ENCODE measurements at places on chromosomes 2 and 18. TPM values are rescaled to one million over a fixed set of nuclear protein-coding genes. Genes with fewer than 3 reads are reported as not detected.
A peak's percentile ranks its signal among the peaks of the same experiment; 100 is the strongest.

DNA sequence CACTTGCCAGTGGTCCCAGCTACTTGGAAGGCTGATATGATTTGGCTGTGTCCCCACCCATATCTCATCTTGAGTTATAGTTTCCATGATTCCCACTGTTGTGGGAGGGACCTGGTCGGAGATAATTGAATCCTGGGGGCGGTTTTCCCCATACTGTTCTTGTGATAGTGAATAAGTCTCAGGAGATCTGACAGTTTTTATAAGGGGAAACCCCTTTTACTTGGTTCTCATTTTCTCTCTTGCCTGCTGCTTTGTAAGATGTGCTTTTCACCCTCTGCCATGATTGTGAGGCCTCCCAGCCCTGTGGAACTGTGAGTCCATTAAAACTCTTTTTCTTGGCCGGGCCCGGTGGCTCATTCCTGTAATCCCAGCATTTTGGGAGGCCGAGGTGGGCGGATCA, 265.4 kb upstream of the SPOPL start:
- H3K4me3 ChIP-seq = no peak overlapping the region
- peaks cover 36% of the 10 kb centered on the region for H3K4me1 ChIP-seq
- H3K36me3 ChIP-seq = peaks cover 5% of the 10 kb centered on the region

- no peak overlapping the region for H3K27ac ChIP-seq
- H3K27me3 ChIP-seq = no peaks in the 10 kb centered on the region
- H3K4me3 ChIP-seq = no peak overlapping the region
Measured at GRCh38 chr2:196177124-196177523, 5.7 kb upstream of the STK17B start.

PKDCC gene
- 164 TPM for total RNA-seq

DNA sequence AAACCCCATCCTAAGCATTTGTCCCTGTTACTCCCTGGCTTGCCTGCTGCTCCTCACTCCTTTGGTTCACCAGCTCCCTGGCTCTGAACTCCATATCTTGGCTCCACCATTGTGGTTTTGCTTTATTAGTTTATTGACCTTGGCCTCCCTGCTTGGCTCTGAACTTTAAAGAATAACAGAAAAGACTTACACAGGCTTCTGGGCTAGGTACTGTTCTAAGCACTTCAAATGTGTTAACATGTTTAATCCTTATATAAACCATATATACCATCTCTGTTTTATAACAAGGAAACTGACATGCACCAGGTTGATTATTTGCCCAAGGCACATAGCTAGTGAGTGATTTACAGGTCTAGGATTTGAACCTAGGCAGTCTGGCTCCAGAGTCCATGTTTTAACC, 149.7 kb upstream of the CAPN13 start:
- H3K4me3 ChIP-seq = no peak overlapping the region
- no peak overlapping the region for H3K27ac ChIP-seq
- H3K4me1 ChIP-seq = no peaks in the 10 kb centered on the region
- H3K36me3 ChIP-seq = no peaks in the 10 kb centered on the region
- peaks cover 8% of the 10 kb centered on the region for H3K27me3 ChIP-seq

LIMS1 gene
- total RNA-seq = 101 TPM

DNA sequence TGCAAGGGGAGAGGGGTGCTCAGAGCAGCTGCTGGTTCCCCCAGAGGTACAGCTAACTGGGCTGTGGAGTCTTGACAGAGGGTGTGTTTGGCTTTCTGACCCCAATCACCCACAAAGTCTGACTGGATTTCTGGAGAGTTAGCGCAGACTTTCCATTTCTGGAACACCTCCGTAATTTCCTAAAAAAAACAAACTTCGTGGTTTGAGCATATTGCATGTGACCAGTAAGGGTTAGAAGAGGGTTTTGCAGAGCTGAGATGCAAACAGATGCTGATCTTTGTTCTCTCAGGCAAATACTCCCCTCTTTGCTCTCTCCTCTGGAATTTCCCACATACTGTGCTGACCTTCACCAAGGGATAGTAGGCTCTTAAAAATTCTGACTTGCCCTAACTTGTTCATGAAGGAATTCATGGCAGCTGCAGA, 44.5 kb upstream of the TMEM247 start:
- H3K36me3 ChIP-seq = peaks cover 1% of the 10 kb centered on the region
- H3K27me3 ChIP-seq = no peaks in the 10 kb centered on the region
- peak overlapping the region; percentile 66 for H3K27ac ChIP-seq

- peak overlapping the region; percentile 36 for H3K27ac ChIP-seq
- DNase-seq = no peak
- peaks cover 10% of the 10 kb centered on the region for H3K36me3 ChIP-seq
- H3K27me3 ChIP-seq = no peaks in the 10 kb centered on the region
Measured at GRCh38 chr18:13455960-13456481, 237.5 kb downstream of the LDLRAD4 start.

DNA sequence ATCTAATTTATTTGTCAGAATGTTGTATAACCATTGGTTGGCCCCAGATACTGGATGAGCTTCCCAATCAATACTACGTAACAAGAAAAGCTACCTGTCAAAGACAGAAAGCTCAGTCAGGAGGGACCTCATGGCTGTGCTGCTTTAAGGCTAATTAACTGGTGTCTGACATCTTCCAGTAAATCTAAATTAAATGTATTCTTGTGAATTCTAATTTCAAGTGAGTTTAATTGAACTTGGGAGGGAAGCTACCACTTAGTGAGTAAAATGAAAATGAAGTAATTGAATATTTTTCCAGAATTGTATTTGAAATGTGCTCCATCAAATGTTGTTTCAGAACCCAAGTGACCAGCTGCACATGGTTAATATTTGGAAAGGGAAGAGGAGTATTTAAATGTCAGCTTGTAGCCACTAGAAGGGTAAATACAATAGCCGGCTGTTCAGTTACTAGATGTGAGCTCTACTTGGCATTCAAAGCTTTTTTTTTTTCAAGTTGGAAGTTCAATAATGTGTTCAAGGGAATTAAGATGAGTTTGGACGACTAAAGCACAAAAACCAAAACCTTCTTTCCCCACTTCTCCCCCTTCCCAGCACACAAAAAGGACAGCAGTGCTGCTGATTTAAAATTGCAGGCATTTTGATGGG, 62.0 kb downstream of the GPR39 start:
- no peak for DNase-seq
- H3K36me3 ChIP-seq = no peaks in the 10 kb centered on the region
- no peak overlapping the region for H3K27ac ChIP-seq
- H3K4me1 ChIP-seq = no peaks in the 10 kb centered on the region
- no peak overlapping the region for H3K4me3 ChIP-seq

DNA sequence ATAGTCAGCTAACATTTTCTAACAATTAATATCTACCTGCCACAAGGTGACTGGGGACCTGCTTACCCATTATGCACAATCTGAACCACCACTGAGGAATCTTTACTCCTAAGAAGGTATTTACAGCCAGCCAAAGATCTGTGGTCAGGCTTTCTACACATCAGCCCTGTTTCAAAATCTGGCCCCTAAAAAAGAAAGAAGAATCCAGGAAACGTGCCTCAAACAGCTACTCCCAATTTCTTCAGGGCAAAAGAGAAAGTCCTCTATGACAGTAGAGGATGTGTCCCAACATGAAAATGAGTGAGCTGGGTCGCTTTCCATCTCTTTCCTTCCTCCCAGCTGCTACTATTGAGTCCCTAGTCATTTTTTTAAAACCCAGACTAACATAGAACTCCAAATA, 79.5 kb downstream of the EPB41L3 start:
- no peak for DNase-seq
- H3K27me3 ChIP-seq = no peaks in the 10 kb centered on the region
- no peak overlapping the region for H3K4me3 ChIP-seq

- peak; percentile 81 for DNase-seq
- no peaks in the 10 kb centered on the region for H3K36me3 ChIP-seq
- no peaks in the 10 kb centered on the region for H3K27me3 ChIP-seq
- H3K4me1 ChIP-seq = peaks cover 17% of the 10 kb centered on the region
- peak overlapping the region; percentile 47 for H3K4me3 ChIP-seq
- H3K27ac ChIP-seq = no peak overlapping the region
Measured at GRCh38 chr2:238238766-238239542, 884 bp downstream of the HES6 start.

DNA sequence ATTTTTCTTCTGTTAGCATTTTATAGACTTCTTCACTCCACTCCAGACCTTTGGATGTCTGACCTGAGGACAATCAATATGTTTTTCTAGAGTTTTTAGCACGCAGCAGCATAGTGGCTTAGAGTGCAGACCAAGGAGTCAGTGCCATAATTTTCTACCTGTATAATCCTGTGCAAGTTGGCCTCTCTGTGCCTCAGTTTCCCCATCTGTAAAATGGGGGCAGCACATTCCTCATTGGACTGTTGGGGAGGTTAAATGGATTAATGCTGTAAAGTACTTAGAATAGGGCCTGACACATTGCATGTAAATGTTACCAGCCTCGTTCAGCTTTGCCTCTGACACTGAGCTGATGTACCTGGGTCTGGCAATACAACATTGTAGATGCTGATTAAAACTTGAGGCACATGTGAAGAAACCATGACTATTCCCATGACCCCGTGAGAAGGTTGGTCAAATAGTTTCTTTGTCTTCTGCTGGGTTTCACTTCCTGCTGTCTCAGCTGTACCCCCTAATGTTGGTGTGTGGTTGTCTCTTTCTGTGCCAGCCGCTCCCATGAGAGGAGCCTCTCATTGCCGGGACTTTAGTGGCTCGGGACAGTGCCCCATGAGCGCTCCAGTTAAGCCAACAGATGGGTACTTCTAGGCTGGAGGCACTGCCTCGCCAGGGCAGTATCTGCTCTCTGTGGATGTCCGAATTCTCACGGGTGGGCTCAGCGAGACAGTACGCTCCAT, 125.3 kb downstream of the SH3RF3 start:
- peaks cover 73% of the 10 kb centered on the region for H3K4me1 ChIP-seq
- peaks cover 4% of the 10 kb centered on the region for H3K36me3 ChIP-seq
- DNase-seq = no peak

CCBE1 gene
- total RNA-seq = 1.8 TPM

C1GALT1C1L gene
- total RNA-seq = not detected

- no peak overlapping the region for H3K4me3 ChIP-seq
- H3K4me1 ChIP-seq = peaks cover 15% of the 10 kb centered on the region
- no peak overlapping the region for H3K27ac ChIP-seq
- no peaks in the 10 kb centered on the region for H3K36me3 ChIP-seq
- no peaks in the 10 kb centered on the region for H3K27me3 ChIP-seq
Measured at GRCh38 chr2:4895371-4895770, 796.8 kb upstream of the SOX11 start.

UGT1A9 gene
- total RNA-seq = not detected

DNA sequence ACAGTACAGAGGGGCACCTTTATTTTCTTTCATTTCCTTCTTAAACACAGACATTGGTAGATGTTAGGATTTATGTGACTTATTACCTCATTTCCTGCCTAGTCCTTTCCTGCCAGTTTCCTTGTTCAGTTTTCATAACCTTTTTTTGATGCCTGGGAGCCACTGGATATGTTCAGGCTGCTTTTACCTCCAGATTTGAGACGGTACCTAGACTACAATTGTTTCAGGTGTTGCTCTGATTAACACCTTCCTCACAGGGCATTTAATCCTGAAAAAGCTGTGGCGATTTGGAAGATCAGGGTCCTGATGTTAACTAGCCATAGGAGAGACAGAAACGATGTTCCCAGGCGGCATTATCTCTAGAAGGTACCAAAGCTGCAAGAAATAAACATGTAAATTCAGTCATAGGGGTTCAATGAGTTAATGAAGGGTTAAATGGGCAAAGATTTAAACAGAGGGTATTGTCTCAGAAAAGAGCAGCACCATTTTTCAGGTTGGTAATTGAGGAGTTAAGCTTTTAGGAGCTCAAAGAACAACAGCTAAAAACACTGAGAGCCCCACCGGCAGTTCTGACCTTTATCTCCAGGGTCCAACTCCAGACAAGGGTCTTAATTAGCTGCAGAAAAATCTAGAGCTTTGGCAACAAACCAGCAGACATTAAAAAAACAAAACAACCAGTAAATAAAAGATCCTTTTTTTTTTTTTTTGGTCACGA, 93.3 kb downstream of the HRH4 start:
- no peak overlapping the region for H3K4me3 ChIP-seq
- H3K36me3 ChIP-seq = no peaks in the 10 kb centered on the region
- peaks cover 13% of the 10 kb centered on the region for H3K4me1 ChIP-seq
- DNase-seq = no peak

LIMS4 gene
- total RNA-seq = 3.3 TPM

DNA sequence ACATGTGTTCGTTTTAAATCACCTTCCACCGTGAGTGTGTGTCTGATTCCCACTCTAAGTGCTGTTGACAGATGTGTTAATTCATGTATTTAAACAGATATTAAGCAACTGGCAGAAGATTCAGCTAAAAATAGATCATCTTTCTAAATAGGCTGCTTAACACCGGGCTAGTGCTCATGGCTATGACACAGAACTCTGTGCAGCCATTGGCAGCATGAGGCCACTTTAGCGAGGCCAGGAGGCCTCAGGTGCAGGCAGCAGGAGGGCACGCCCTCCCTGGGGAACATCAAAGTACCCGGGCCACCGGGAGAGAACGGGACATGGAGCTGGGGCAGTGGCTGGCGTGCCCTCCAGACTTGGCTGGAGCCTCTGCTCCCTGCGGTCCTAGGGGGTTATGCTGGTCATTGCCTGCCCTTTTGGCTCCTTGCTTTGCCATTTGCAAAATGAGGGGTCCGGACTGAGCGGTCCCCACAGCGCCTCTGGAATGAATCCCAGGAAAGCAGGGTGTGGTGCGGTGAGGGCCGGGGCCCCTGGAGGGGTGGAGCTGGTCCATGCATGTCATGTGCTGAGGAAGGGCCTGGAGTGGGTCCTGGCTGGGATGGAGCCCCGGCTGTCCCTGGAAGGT, 62.8 kb upstream of the HDAC4 start:
- no peaks in the 10 kb centered on the region for H3K27me3 ChIP-seq
- H3K27ac ChIP-seq = no peak overlapping the region
- DNase-seq = no peak
- no peaks in the 10 kb centered on the region for H3K36me3 ChIP-seq

- no peak overlapping the region for H3K4me3 ChIP-seq
- no peak for DNase-seq
- H3K36me3 ChIP-seq = no peaks in the 10 kb centered on the region
Measured at GRCh38 chr18:25097057-25097456, 254.9 kb downstream of the ZNF521 start.

DNAH7 gene
- total RNA-seq = 0.20 TPM

- H3K27me3 ChIP-seq = no peaks in the 10 kb centered on the region
- H3K27ac ChIP-seq = no peak overlapping the region
- DNase-seq = no peak
- no peaks in the 10 kb centered on the region for H3K36me3 ChIP-seq
- H3K4me1 ChIP-seq = peaks cover 14% of the 10 kb centered on the region
Measured at GRCh38 chr2:191569025-191569424, 108.9 kb upstream of the NABP1 start.

IL1RL2 gene
- 0.46 TPM for total RNA-seq

KLHL29 gene
- total RNA-seq = 8.0 TPM

- no peak overlapping the region for H3K27ac ChIP-seq
- H3K4me1 ChIP-seq = no peaks in the 10 kb centered on the region
- no peaks in the 10 kb centered on the region for H3K36me3 ChIP-seq
- no peak for DNase-seq
- H3K4me3 ChIP-seq = no peak overlapping the region
Measured at GRCh38 chr2:199663157-199663556, 187.8 kb downstream of the FTCDNL1 start.

Measured in chondrocyte (in vitro differentiated cells).